ENCODE measurements at places on chromosomes 11 and 22. TPM values are rescaled to one million over a fixed set of nuclear protein-coding genes. Genes with fewer than 3 reads are reported as not detected.

Gene PATE2
- not detected for total RNA-seq

Gene CD248
- 4.9 TPM for total RNA-seq

Gene NRIP3
- 0.42 TPM for total RNA-seq

Gene FOSL1
- total RNA-seq: 0.84 TPM

Gene DLG2
- total RNA-seq: 1.4 TPM

Gene NECTIN1
- total RNA-seq: 59.9 TPM

Gene PRODH
- total RNA-seq: 11.1 TPM

Gene P4HA3
- 0.85 TPM for total RNA-seq

Gene OLFML1
- 4.5 TPM for total RNA-seq

Gene ROM1
- 3.6 TPM for total RNA-seq

Gene PHLDA2
- total RNA-seq: 31.6 TPM

Gene PMM1
- total RNA-seq: 49.3 TPM

Gene SERGEF
- total RNA-seq: 23.2 TPM

Gene HSD17B12
- 132 TPM for total RNA-seq

Gene ART5
- not detected for total RNA-seq

Gene IGLL5
- 29.2 TPM for total RNA-seq

Gene CASP1
- total RNA-seq: 68.7 TPM

Gene PRRG4
- total RNA-seq: 11.5 TPM

Gene HOATZ
- total RNA-seq: not detected

Gene MS4A3
- total RNA-seq: not detected

Gene LMF2
- total RNA-seq: 51.1 TPM
